ENCODE measurements at places on chromosomes 1 and 21.

- no peak for DNase-seq
These were observed 22.3 kb downstream of the QSOX1 start for GRCh38 chr1:180176965-180177364.

DNA sequence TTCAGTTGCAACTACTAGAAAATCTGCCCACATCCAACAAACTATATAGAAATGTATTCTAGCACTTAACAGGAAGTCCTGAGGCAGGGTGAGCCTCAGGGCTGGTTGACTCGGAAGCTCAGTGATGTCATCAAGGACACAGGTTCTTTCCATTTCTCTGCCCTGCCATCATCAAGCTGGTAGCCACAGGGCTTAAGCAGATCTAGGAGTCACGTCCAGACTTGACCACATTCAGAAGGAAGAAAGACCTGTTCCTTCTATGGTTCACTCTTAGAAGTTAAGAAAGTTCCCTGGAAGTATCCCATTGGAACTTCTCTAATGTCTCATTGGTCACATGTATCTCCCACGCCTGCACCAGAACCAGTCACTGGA lies 438.1 kb downstream of the PRDM2 start:
- no peak for DNase-seq

DNA sequence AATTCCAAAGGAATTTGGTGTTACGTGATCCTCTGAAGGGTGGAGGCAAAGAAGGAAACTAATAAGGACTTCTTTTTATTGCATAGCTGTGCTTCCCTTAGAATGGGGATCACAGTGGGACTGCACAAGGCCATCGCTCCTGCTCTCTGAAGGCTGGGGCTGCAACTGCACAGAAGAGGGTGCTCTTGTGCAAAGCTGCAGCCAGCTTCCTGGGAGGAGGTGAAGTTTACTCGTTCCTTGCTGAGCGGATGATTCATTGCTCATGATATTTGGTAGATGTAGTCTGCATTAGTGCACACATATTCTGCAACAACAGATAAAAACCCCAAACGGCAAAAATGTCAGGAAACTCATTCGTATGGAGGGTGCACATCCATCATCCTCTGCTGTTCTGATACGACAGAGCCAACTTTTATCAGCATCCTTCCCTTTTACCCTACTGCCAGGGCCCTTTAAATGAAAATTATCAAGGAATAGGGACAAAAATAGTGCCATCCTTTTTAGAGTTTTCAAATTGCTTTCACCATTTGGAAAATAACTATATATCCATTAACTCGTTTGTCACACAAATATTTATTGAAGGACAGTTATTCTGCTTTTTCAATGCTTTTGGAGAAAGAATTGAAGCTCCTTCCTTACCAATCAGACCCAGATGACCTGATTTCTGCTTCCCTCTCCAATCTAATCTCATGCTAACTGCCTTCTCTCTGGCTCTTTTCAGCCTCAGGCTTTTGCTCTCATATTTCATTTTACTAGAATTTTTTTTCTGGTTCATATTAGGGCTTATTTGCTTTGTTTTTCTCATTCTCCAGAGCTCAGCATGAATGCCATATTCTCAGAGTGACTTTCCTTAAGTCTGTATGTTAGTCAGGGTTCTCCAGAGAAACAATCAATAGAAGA lies 263.6 kb downstream of the DUSP10 start:
- DNase-seq: no peak

- DNase-seq: no peak
These were observed 346.8 kb upstream of the ADGRL2 start for GRCh38 chr1:81453971-81454370.

GRCh38 chr21:36263797-36264196 lies 56.2 kb upstream of the MORC3 start:
- no peak for DNase-seq

DNA sequence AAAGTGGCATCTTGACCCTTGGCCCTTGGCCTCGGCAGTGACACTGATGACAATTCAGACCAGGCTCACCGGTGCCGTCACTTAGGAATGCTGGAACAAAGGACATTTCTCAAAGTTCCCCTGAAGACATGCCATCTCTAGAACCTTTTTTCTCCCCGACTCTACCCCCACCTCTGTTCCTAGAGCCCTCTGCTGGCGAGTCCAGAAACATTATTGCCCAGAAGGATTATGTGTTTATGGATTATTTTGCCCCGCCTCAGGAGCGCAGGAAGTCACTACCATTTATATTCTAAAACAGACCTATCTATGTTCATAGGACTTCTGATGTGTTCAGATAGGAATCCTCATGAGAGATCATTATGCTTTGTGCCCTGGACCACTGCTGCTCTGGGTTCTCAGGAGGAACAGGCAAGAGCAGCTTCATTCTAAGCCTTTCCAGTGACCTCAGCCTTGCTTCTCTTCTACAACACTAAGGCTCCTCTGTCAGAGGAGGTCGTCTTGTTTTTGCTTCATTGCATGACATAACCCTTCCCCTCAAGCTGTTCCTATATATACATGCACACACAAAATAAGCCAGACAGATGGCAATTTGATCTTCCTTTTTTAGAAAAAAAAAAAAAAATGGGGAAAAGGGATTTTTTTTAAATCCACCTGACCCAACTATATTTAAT lies 12.4 kb upstream of the SHISA4 start:
- DNase-seq: no peak

- no peak for DNase-seq
These were observed 121.9 kb downstream of the KCNK1 start for GRCh38 chr1:233735847-233736246.

DNA sequence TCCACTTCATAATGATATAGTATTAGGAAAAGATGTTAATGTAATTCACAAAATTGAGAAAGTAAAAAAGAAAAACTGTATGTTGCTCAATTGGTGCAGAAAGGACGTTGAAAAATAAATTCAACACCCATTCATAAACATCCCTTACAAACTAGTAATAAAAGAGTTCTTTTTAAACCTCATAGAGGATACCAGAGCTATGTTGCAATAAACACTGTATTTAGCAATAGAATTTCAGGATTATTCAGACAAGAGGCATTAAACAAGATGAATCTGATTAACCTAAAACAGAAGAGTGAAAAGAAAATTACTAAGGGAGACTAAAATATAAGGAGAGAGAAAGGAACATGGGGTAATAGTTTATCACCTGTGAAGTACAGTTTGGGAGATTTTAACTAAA lies 154.8 kb downstream of the NTPCR start:
- DNase-seq: no peak

GRCh38 chr1:6745073-6745472 lies 40.2 kb upstream of the CAMTA1 start:
- DNase-seq: no peak

GRCh38 chr1:92791487-92792066 lies 6.7 kb upstream of the EVI5 start:
- peak; percentile 44 for DNase-seq

- no peak for DNase-seq
These were observed 167.2 kb upstream of the ATP1B1 start for GRCh38 chr1:168939110-168939946.

DNA sequence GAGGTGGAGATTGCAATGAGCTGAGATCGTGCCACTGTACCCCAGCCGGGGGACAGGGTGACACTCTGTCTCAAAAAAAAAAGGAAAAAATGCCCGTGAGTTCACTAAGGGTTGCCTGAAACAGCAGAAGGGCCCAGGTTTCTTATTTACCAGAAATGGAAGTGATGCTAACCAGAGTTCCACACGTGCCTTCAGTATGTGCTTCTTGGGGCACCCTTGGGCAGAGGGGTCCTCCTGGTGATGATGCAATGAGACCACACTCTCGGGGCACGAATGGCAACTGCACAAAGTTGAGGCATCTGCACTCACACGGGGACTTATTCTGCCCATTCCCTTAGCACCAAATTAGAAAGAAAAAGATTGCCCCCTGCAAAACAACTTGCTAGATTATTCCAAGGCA lies 29.2 kb downstream of the OLIG1 start:
- no peak for DNase-seq

- no peak for DNase-seq
These were observed 412.6 kb downstream of the LTN1 start for GRCh38 chr21:28579986-28580550.

DNA sequence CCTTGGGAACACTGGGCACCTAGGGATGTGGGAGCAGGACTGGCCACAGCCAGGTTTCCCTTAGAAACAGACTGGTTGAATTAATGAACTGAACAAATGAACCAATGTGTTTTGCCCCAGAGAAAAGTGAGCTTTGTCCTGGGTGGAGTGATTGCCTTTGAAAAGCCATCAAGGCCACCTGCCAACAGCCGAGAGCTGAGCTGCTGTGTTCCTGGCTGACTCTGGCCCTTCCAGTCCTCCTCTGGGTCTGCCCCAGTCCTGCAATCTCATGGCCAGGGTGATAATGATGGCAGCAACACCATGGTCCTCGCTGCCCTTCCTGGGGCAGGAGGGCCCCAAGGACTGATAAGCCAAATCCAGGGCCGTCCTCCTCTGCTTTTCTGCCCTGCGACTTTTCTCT lies 18.2 kb upstream of the GJA9 start:
- DNase-seq: no peak

DNA sequence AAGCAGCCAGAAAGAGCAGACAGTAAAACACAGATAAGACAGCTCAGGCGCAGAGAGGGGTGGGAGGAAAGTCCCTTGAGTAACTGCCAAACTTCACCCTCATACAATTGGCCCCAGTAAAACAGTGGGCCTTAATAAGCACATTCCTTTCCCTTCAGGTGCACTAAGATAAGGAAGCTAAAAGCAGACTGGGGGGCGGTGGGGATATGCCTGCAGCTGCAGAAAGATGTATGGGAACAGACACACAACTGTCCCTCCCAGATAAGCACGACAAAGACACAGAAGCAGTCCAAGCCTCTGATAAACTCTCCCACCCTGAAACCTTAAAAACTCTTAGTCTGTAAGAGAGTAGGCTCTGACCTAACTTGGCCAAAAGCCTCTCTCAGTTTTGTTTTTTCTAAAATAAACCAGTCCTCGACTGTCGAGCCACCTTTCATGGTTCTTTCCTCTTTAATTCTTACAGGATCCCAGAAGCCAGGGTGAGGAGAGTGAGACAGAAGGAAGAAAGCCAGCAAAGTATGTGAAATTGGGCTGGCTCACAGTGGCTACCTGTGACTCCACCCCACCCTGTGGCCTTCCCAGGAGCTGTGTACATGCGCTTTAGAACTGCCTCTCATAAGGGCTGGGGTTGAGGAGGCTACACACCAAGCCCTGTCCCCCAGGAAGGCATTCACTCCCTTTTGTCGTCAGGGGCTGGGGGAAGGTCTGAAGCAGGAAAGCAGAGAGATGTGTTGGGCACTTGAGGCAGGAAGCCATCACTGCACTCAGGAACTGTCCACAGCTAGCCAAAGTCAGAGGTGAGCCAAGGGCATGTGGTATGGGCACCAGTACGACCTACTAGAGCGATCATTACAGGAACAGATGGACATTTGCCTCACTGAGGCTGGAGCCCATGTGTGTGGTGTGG lies 4.6 kb downstream of the PGLYRP4 start:
- no peak for DNase-seq

DNA sequence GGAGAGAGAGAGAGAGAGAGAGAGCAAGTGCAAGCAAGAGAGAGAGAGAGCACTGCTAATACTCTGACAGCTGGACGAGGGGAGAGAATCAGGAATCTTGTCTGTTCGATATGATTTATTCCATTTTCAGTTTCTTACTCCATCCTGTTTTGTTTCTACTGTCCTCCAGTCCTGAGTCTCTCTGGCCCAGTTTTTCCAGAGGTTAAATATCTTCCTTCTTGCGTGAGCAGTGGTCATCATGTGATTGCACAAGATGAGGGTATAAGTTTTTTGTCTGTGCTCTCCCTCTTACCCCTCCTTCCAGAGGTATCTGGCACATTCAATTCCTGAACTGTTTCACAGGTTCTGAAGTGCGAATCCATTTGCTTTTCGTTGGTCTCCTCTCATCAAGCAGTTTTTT lies 16.8 kb downstream of the UBE2U start:
- DNase-seq: no peak

DNA sequence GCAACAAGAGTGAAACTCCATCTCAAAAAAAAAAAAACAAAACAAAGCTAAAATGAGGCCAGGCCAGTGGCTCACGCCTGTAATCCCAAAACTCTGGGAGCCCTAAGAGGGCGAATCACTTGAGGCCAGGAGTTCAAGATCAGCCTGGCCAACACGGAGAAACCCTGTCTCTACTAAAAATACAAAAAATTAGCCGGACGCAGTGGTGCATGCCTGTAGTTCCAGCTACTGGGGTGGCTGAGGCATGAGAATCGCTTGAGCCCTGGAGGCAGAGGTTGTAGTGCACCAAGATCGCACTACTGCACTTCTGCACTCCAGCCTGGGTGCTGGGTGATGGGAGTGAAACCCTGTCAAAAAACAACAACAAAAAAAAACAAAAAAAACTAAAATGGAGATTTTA lies 191.2 kb upstream of the SGIP1 start:
- no peak for DNase-seq

DNA sequence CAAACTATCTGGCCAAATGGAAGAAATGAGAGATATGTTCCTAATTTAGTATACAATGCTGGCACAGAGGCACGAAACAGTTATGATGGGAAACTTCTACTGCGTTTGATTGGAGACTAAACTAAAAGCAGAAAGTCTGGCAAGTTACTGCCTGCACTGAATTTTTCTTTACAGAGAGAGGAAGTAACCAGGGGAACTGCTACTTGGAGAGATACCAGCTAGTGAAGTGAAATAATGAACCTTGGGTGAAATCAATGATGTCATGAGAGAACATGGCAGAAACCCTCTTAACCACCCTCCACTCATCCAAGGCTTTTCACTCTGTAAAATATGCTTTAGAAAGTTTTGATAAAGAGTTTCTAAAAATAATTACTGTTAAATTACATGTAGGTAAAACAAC lies 29.3 kb downstream of the NIBAN1 start:
- DNase-seq: no peak

DNA sequence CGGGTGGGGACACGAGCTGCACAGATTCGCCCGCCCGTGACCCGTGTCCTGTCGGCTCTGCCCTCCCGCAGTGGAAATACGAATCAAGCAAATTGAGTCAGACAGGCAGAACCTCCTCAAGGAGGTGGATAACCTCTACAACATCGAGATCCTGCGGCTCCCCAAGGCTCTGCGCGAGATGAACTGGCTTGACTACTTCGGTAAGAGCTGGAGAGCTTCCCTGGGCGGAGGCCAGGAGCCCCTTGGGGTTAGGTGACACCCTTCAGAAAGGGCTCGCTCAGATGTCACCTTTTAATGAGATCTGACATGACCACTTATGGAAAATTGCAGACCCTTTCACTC lies 489 bp downstream of the CDCA8 start:
- no peak for DNase-seq

DNA sequence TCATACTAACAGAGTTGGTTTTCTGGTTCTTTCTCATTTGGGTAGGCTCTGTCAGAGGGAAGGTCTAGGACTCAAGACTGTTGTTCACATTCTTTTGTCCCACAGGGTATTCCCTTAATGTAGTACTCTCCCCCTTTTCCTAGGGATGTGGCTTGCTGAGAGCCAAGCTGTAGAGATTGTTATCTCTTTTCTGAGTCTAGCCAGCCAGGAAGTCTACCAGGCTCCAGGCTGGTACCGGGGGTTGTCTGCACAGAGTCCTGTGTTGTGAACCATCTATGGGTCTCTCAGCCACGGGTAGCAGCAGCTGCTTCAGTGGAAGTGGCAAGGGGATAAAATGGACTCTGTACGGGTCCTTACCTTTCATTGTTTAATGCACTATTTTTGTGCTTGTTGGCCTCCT lies 226.4 kb downstream of the LBR start:
- DNase-seq: no peak
